Lower lobe of right lung (tissue), 2 donors: ENCODE measurements at places on chromosomes 12 and 14. TPM values are rescaled to one million over a fixed set of nuclear protein-coding genes. Genes with fewer than 3 reads are reported as not detected.

DNA sequence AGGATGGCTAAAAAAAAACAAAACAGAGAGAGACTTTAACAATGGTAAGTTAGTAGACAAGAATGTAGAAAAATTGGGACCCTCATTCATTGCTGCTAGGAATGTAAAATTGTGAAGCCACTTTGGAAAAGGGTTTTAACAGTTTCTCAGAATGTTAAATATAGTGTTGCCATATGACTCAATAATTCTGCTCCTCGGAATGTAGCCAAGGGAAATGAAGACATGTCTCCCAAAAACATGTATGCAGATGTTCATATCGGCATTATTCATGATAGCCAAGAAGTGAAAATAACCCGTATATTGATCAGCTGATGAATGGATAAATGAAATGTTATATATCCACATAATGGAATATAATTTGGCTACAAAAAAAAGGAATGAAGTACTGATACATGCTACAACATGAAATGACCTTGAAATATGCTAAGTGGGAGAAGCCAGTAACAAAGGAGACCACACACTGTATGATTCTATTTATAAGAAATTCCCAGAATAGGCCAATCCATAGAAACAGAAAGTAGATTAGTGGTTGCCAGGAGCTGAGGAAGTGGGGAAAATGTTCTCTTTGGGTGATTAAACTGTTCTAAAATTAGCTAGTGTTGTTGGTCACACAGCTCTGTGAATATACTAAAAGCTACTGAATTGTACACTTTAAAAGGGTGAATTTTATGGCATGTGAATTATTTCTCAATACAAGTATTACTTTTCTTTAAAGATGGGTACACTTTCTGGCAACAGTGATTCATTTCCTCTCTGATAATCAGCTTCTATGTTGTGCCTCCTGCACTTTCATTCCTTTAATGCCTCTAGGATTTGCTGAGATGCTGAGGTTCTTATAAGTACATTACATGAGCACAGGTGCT, 132.5 kb downstream of the DAAM1 start:
- no peak for DNase-seq

GRCh38 chr14:78307671-78308070, 137.5 kb downstream of the NRXN3 start:
- DNase-seq, result no peak

GRCh38 chr12:29990971-29991370, 207.2 kb upstream of the TMTC1 start:
- DNase-seq, result no peak

GRCh38 chr12:28683366-28683765, 465.7 kb upstream of the FAR2 start:
- DNase-seq, result no peak

- no peak for DNase-seq
These were observed 116.6 kb downstream of the SLC35F4 start for GRCh38 chr14:57749267-57749666.

GRCh38 chr12:51529651-51529970, 61.4 kb upstream of the SCN8A start:
- no peak for DNase-seq

Gene CHFR
- 43.6 TPM for total RNA-seq

Gene ACRBP
- total RNA-seq, result 7.2 TPM
